Left hindlimb (tissue), 1 donor: ENCODE measurements at places on chromosomes 6 and 20.

GRCh38 chr6:147855803-147856482 is 347.5 kb downstream of the SAMD5 start:
- no peak for DNase-seq

DNA sequence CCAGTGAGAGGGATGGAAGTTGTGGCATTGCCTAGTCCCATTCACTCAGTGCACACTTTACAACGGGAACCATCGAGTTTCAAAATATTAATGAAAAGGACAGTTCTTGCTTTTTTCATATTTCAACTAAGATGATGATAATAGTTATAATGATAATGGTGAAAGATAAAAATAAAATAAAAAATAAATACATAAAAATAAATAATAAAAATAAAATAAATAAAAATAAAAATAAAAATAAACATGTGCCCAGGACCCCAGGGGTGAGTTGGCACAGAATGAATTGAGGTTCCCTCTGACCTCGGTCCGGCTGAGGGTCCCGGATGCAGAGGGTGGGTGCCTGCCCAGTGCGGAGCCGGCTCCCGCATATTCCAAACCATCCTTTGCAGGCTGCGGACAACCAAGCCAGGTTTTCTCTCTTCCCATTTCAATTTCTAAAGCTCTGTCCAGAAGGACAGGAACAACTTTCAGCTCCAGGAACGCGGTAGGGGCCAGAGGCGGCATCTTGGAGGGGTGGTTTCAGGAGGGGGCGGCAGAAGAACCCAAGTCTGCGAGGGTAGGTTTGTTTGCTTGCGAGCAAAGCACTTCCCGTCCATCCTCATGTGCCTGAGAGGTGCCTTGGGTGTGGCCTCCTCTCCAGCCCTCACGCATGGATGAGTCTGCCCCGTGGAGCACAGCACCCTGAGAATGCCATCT is 236.8 kb downstream of the DLL1 start:
- DNase-seq, result peak; percentile 8

DNA sequence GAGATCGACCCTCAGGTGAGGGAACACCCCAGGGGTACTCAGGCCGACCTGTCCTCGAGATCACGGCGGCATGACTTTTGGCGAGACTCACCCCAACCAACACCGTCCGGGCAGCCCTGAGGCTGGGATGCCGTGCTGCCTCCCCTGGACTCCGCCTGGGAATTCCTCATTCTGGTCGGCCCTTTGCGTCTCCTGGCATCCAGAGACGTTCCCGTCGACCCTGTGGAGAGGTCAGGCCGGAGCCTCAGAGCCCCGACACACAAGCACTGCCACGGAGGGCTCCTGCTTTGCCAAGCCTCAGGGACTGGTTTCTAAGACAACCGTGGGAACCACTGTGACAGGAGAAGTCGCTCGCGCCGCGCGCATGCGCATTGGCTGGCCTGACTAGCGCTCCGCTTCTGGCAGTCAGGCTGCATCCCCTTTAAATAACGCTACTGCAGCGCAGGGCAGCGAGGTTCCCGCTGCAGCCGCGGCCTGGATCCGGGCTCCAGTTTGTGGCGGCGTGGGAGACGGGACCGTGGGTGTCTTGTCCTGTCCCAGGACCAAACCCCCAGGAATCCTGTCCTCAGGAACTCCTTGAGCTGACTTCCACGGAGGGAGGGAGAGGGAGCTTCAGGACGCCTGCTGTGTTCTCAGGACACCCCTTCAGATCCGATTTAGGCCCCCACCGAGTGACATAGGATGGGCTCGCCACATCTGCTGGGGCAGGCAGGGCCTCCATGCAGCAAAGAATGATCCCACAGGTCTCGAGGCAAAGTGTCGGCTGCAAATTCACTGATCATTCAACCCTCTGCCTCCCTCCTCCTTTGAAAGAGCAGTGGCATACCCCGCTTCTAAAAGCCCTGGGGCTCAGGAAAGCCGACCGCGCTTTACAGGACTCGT is 163.2 kb upstream of the ZNF337 start:
- DNase-seq, result no peak

DNA sequence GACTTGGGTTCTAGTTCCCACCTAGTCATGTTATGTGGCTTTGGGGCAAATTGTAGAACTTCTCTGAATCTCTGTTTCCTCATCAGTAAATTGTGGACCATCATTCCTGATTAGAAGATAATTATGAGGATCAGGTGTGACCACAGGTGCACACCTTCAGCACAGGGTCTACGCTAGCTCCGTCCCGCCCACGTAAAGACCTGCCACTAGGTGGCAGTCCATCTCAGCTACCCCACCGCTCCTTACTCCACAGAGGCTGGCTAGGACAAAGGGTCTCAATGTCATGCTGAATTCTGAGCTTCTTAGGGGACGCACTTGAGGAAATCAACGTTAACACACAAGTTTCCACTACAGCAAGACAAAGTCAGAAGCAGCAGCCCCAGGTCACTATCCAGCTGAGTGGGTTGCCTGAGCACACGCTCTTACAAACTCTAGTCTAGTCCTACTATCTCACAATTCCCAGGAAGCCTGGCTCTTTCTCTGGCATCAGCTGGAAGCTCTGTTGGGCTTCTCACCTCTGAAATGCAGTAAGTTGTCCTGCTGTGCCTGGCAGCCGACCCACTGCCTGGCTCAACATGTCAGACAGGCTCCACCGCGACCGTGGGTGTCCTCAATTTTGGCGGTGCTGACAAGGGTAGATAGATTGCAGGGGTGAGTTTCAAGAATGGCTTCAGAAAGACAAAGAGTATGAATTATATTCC is 2.0 kb upstream of the PLCG1 start:
- no peak for DNase-seq

DNA sequence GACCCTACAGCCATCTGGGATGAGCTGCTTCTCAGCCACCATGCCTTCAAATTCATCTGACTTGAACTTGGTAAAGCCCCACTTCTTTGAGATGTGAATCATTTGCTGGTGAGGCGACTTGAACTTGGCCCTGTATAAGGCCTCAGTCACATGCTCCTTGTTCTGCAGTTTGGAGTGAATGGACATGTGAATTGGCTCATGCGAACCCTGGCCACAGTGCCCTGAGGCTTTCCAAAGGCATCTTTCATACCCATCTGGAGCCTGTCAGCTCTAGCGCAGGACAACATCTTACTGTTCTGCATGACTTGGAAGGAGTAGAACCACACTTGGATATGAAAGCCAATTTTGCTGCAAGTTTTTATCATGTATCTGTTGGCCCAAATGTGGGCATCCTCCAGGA is 244.0 kb upstream of the FAM83B start:
- DNase-seq, result no peak

- no peak for DNase-seq
Measured at GRCh38 chr6:33623895-33624381, 2.8 kb downstream of the ITPR3 start.
